ENCODE measurements at places on chromosomes 3 and 15. TPM values are rescaled to one million over a fixed set of nuclear protein-coding genes. Genes with fewer than 3 reads are reported as not detected.
A peak's percentile ranks its signal among the peaks of the same experiment; 100 is the strongest.

GRCh38 chr3:73144276-73144675 lies 82.8 kb downstream of the EBLN2 start:
- DNase-seq, result no peak

- DNase-seq, result no peak
These were observed 36.2 kb downstream of the GABRB3 start for GRCh38 chr15:26736502-26737248.

GRCh38 chr15:70258369-70259027 lies 160.8 kb upstream of the TLE3 start:
- DNase-seq, result peak; percentile 66

GRCh38 chr3:31960793-31961431 lies 20.1 kb downstream of the OSBPL10 start:
- DNase-seq, result no peak

GOLGA8S gene
- total RNA-seq, result 0.05 TPM

- DNase-seq, result no peak
These were observed 132.0 kb downstream of the EEFSEC start for GRCh38 chr3:128285042-128285966.

GRCh38 chr3:127081001-127081720 lies 98.2 kb downstream of the PLXNA1 start:
- no peak for DNase-seq

DNA sequence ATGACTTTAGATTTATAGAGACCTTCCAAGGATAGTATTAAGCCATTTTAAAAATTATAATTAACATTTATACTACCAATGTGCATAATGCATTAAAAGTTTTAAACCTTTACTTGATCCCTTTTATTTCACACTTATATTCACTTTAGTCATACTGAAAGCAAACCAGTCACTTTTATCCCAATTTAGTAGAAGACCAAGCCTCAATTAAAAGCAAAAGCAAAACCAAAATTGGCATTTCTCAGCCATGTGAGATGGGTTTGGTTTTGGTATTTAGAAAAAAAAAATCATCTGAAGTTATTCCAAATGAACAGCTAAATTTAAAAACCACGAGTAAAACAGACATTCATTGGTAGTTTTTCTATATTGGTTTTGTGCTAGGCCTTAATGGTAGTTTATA lies 249.4 kb downstream of the LPP start:
- no peak for DNase-seq

GRCh38 chr15:72237029-72237852 lies 6.3 kb upstream of the PKM start:
- DNase-seq, result no peak

- DNase-seq, result no peak
These were observed 80.8 kb upstream of the SCN5A start for GRCh38 chr3:38730281-38730680.

CNTN4 gene
- 9.9 TPM for total RNA-seq

DPPA2 gene
- 0.14 TPM for total RNA-seq

DNA sequence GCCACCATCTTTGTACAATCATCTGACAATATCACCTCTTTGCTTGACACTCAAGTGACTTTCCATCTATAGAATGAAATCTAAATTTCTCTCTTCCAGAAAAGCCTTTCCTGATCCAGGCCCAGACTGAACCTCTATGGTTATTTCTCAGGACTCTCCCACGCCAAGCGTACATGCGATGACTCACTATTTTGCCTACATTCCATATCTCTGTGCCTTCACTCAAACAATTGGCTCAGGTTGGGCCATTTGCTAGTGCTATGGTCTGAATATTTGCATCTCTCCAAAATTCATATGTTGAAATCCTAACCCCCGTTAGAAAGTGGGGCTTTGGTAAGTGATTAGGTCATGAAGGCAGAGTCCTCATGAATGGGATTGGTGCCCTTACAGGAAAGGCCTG lies 43.9 kb downstream of the ST3GAL6 start:
- DNase-seq, result no peak

DNA sequence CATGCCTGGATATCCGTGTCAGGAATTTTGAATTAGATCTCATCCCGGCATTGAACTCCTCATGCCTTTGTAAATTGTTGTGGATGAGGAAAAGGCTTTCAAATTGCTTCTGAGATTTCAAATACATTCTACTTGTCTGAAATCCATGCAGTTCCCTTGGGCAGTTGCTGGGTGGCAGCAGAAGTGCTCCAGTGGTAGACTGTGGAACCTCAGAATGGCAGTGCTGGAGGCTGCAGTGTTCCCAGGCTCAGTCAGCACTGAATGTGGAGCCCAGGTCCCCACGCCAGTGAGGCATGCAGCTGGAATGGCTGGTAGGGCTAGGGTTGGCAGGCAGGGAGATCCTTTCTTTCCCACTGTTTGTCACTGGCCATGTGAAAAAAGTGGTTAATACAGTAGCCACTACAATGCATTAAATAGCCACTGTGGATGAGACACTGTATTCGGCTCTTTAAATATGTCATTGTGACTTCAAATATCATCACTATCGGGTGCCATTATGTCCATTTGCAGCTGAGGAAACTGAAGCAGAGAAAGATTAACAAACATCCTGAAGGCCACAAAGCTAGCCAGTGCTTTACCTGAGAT lies 98.6 kb downstream of the TPRG1 start:
- peak; percentile 29 for DNase-seq

DNA sequence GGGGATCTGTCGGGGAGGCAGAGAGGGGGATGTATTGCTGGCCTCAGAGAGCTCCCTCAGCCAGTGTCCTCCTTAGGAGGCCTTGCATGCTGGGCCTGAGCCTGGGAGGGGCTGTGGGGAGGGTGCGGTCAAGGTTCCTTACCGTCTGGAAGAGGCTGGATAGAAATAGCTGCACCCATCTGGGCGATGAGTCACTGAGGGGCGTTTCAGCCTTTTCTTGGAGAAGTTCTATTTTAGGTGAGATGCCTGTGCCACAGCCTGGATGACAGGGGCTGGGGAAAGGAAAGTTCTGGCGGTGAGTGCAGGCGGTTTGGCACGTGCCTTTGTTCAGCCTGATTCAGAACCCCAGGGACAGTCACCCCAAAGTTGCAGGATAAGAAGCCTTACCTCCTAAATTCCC lies 35.7 kb upstream of the APEH start:
- no peak for DNase-seq

GRCh38 chr3:98657457-98657856 lies 64.0 kb upstream of the CPOX start:
- DNase-seq, result peak; percentile 64

DNA sequence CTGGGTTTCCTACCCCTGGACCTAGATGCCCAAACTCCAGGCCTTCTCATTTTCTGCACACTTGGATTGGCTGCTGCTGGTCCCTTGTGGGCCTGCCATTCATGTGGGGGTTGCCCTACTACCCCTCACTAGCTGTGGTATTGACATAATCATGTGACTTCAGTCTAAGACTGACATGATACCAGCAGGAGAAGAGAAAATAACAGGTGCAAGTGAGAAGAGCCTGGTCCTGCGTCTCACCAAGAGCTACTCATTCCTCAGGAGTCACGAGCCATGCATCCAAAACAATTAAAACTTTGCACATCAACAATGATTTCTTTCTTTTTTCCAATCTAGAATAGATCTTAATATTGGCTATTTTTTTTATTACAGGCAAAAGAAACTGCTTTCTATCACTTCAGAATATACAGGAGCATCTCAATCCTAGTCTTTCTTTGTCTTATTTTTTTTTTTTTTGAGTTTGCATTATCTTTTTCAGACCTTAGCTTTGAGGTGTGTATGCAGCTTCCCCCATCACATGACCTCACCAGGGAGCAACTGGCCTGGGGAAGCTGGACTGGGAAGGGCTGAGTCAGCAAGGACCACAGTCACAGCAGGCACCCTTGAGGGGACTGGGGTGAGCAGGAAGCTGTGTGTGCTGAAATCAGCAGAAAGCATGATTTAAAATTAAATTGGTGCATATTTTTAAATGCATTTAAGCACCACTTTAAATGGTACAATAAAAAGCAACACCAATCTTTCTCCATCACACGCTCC lies 27.6 kb downstream of the SLC9A9 start:
- no peak for DNase-seq

- no peak for DNase-seq
These were observed 996 bp downstream of the HCN4 start for GRCh38 chr15:73367624-73368300.

DNA sequence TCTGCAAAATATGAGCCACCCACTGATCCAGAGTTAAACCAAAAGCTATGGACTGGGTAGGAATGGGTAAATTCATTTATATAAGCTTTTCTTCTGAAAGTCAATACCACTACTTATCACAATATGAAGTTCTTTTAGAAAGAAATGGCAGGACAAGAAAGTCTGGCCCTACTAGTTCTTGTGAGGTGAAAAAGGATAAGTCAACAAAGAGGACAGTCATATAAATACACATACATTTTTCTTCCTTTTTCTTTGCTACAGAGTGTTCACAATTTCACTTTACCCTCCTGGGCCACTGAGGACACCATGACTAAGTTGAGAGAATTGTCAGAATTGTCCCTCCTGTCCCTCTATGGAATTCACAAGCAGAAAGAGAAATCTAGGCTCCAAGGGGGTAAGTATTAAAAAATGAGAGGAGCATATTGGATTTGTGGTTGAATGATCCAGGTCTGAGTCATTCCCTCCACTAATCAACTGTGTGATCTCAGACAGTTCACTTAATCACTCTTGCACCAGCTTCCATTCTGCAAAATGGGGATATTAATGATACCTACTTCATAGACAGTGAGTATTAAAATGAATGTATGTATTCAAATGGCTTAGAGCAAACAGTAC lies 27.6 kb downstream of the ACP3 start:
- no peak for DNase-seq

SKOR1 gene
- 0.14 TPM for total RNA-seq
